HCT116 (cell line): ENCODE measurements at places on chromosomes 4 and X. TPM values are rescaled to one million over a fixed set of nuclear protein-coding genes. Genes with fewer than 3 reads are reported as not detected.

The MAGEA2B gene
- 21.8 TPM for total RNA-seq

DNA sequence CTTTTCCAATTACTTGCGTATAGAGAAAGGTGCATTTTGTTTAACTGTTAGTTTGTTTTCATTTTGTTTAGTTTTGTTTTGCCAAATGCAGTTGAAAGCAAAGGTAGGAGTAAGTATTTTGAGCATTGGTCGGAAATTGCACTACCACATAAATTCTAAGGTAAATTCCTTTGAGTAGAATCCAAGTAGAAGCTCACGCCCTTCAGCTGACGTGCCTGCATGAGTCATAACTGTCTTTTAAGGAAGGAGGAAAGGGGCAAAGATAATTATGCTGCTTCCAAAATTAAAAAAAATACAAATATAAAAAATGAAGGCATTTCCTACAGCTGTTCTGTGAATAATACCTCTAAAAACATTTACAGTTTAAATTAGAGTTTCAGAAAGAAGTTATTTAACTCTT lies 110.2 kb upstream of the MYOZ2 start:
- DNase-seq, result peak; percentile 35

GRCh38 chrX:8672176-8672575 lies 59.8 kb downstream of the ANOS1 start:
- no peak for DNase-seq

DNA sequence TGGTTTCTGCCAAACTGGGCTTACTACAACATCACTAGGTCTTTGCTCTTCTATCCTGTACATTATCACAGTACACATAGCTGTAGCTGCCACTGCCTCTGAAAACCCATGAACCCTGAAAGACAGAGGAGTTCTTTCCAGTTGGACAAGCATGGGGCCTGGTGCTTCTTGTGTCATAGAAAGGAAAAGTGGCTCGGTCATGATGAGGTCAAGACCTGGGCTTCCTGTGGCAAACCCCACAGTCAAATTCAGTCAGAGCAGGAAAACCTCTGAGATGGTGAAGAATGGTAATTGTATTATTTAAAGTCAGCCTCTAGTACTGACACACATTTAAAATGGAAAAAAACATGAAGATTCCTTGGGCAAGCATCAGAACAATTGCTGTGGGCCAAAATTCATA lies 133.3 kb upstream of the PRPS2 start:
- DNase-seq, result no peak
